ENCODE measurements at places on chromosomes 5 and 9.

- ATAC-seq, result peak; percentile 99
These were observed 161.2 kb upstream of the PTGER4 start for GRCh38 chr5:40518485-40518917.

DNA sequence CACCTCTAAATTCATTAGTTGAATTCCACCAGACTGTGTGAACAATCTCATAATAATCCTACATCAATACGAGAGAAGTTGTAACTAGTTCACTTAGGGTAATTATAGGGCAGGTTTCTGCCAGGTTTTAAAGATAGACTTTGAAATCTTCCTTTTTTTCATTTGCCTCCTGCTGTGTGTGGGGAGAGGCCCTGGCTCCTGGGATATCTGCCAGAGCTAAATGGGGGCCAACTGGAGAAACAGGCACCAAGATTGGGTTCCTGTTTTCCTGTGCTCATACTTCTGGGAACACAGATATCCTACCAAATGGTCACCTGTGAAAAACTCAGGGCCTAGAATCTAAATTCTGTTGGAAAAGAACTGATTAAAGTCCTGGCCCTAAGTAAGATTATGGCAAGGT is 42.3 kb downstream of the SH3RF2 start:
- no peak for ATAC-seq

- no peak for ATAC-seq
These were observed 5.5 kb upstream of the HTR4 start for GRCh38 chr5:148659641-148660345.

GRCh38 chr5:150311015-150311692 is 8.4 kb upstream of the ARSI start:
- no peak for ATAC-seq

- ATAC-seq, result no peak
These were observed 188.9 kb downstream of the PDZD2 start for GRCh38 chr5:31827867-31828266.

GRCh38 chr5:152987131-152987530 is 503.3 kb upstream of the GRIA1 start:
- no peak for ATAC-seq

- ATAC-seq, result no peak
These were observed 103.4 kb downstream of the PHF2 start for GRCh38 chr9:93679536-93680442.

GRCh38 chr5:52869391-52869790 is 81.7 kb downstream of the ITGA1 start:
- ATAC-seq, result no peak

DNA sequence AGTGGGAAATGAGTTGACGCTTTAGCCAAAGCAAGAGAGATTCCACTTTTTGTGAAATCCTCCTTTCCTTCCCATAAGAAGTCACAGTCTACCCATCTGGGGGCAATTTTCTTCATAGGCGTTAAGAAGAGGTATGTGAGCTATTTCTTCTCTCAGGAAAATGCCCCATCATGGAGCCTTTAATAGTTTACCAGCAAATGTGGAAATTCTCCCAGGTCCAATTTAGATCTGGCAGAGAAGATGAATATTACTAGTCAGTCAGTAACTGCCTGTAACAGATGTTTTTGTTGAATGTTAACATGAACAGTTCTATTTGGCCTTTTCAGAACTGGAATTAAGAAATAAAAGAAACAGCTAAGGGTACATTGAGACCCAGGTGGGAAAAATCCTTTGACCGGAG is 156.4 kb upstream of the RFX3 start:
- ATAC-seq, result no peak
